Iris pigment epithelial cell (primary cell): ENCODE measurements at places on chromosomes 2 and 18.

DNA sequence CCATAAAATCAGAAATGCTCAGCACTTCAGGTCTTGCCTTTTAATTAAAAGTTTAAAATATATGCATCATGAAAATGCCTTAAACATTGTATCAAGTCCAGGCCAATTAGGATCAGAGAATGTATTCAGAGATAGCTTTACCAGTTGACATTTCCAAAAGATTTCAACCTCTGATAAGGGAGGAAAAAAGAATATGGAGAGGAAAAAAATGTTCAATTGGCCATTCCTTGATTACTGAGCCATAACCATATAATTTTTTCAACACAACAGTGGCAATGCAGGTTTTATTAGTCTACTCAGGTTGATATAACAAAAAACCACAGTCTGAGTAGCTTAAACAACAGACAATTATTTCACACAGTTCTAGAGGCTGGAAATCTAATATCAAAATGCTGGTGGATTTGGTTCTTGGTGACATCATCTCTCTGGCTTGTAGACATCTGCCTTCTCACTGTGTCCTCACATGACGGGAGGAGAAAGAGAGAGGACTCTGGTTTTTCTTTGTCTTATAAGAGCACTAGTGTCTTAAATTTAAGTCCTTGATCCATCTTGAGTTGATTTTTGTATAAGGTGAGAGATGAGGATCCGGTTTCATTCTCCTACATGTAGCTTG, 111.9 kb downstream of the IRS1 start:
- peak; percentile 68 for DNase-seq

DNA sequence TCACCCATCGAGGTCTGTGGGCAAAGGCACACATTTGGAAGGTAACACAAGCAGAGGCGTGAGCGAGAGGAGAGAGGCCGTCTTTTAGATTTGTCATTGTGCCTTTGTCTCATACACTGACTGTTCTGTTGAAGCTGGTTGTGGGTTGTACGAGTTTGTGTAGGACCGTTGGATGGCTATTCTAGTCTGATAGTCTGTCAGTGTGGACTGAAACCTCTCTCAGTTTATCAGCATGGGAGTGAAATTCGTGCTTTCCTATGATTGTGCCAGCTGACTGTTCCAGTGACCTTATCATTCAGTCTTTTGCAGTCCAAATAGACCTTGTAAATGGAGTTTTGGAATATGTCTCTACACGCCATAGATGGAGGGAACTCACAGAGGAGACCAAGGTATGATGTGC, 143.5 kb downstream of the LDLRAD4 start:
- no peak for DNase-seq

GRCh38 chr2:174330945-174331594, 3.7 kb upstream of the SP9 start:
- no peak for DNase-seq

DNA sequence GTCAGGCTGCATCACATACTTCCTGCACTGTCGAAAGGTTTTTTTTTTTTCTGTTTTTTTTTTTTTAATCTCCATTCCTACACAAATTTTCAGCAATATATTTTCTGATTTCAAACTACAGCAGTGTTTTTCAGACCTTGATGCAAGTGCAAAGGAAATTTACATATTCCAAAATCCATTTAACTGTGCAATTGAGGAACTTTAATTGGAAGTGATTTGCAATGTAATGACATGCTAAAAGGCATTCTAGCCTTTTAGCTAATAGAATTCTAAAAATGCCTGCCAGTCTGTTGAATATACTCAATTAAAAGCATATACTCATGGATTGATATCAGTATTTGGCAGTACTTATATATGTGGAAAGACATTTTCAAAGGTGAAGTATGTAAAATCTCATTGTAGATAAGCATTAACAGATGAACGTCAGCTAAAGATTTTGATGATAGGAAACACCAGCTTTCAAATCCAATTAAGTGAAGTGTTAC, 210.5 kb downstream of the OTX1 start:
- DNase-seq = no peak

- no peak for DNase-seq
Measured at GRCh38 chr2:222353993-222354392, 55.2 kb upstream of the PAX3 start.

GRCh38 chr2:190280565-190281350, 38.9 kb downstream of the HIBCH start:
- no peak for DNase-seq

DNA sequence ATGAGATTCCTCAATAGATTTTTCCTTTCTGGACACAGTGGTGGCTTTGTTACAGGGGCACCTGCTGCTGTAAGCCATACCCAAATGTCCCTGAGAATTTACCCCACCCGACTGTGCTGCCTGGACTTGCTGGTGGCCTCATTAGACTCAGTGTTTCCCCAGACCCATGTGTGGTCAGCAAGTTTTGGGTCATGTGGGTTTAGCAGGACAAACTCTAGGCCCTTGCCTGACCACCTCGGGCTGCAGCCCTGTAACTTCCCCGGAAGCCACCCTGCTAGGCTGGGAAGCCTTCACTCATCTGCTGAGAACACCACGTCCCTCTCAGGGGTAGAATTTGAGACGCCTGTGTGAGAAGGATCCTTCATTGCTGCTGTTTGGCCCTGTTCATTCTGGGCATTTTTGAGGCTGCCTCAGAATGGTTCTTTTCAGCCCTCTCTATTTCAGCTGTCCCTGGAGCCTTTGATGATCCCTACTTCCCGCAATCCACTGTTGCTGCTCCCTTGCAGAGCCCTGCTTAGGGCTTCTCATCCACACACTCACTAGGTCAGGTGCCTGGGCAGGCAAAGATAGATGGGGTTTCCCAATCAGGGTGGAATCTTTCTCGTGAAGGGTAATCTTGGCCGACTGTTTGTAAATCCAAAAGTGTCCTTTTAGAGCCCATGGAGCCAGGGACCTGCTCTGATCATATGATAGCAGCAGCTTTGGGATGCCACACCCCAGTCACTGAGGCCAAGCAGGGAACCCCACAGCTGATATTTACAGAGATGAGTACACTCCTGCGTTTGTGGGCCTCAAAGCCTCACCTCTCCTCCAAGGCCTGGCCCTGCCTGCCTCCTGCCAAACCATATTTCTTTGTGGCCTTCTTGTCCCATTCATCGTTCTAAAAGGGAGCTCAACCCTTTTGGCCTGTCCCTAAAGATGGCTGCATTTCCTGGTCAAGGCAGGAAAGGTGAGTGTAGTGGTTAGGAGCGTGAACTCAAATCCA, 6.7 kb downstream of the EHD3 start:
- DNase-seq = no peak

DNA sequence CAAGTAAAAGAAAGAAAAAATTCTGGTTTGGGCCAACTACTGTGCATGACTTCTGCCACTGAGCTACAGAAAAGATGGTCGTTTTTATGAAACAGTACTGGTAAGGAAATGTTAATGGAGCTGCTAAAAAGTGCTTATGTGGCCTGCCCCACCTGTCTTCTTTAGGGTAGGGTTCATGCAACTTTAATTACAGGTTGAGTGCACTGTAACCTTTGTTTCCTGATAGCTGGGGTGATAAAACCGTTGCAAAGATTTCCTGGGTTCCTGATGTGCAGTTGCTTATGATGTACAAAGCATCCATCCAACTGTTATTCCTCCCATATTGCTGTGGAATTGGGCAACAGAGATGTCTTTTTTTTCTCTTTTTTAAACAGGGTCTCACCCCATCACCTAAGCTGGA, 34.3 kb upstream of the PUM2 start:
- DNase-seq = no peak

- no peak for DNase-seq
Measured at GRCh38 chr2:212028798-212029394, 509.7 kb downstream of the ERBB4 start.

GRCh38 chr2:112075490-112076260, 20.6 kb downstream of the TMEM87B start:
- DNase-seq = peak; percentile 41

- DNase-seq = peak; percentile 65
Measured at GRCh38 chr2:145569108-145569507, 1049.2 kb upstream of the ZEB2 start.
